ENCODE measurements at places on chromosomes 6 and 20.

DNA sequence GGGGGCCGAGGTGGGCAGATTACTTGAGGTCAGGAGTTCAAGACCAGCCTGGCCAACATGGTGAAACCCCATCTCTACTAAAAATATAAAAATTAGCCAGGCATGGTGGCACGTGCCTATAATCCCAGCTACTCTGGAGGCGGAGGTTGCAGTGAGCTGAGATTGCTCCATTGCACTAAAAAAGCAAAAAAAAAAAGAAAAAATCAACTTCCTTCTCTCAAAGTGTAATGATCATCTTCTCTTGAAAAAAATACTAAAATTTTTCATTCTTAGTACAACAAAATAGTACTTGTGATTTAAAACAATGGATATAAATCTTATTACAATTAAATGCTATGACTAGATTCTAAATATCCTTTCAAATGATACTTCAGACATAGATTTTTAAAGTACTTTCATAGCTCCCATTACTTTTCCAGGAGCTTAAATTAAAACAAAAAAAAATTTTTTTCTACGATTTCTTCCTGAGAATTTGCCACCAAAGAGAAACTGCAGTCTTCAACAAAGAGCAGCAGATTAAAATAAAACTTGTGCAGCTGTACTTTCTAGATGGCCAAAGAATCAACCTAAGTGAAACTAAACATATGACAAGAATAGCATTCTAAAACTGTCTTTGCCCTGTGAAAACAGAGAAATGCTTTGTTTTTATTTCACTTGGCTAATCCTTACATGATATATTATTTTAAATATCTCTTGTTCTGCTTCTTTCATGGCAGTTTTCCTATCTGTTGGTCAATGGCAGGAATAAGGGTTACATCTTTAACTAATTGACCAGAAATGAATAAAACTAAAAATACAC lies 75.2 kb downstream of the MAP3K5 start:
- no peak for DNase-seq

- no peak for DNase-seq
Measured at GRCh38 chr6:92369309-92369708, 1050.0 kb downstream of the EPHA7 start.

- no peak for DNase-seq
Measured at GRCh38 chr6:53869964-53870363, 75.2 kb downstream of the LRRC1 start.

- no peak for DNase-seq
Measured at GRCh38 chr6:34236131-34236442, 586 bp upstream of the HMGA1 start.

GRCh38 chr6:156780962-156781853 lies 4.0 kb downstream of the ARID1B start:
- no peak for DNase-seq

DNA sequence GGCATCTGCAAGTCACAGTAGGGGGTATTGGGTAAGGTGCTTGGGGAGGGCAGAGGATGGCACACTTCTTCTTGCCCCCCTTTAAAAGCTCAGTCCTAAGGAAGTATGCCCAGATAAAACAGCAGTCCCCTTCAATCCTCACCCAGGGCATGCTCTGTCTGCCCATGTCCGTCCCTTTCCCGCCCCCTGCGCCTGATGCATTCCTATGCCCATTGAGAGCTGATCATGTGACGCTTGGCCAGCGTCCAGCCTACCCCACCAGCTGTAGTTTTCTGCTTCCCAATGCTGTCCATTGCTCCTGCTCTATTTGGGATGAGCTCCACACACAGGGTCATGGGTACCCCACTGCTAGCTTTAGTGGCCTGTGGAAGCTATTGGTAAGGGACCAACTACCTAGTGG lies 8.3 kb downstream of the SIGLEC1 start:
- no peak for DNase-seq

DNA sequence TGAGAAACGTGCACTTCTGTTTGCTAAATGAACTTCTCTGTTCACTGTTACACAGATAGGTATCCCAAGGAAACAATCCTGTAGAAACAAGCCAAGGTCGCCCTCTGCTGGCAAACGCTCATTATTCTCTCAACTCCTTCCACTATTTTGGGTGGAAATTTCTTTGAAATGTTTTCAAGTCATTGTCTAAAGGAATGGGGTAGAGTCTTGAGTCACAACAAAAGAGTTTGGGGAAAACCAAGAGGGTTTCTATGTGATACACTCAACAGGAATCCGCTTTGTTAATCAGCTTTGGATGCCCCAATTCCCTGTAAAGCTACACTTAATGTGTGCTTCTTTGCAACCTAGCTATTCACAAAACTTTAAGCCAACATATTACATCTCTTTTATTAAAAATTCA lies 4.6 kb upstream of the RAE1 start:
- DNase-seq, result peak; percentile 64

DNA sequence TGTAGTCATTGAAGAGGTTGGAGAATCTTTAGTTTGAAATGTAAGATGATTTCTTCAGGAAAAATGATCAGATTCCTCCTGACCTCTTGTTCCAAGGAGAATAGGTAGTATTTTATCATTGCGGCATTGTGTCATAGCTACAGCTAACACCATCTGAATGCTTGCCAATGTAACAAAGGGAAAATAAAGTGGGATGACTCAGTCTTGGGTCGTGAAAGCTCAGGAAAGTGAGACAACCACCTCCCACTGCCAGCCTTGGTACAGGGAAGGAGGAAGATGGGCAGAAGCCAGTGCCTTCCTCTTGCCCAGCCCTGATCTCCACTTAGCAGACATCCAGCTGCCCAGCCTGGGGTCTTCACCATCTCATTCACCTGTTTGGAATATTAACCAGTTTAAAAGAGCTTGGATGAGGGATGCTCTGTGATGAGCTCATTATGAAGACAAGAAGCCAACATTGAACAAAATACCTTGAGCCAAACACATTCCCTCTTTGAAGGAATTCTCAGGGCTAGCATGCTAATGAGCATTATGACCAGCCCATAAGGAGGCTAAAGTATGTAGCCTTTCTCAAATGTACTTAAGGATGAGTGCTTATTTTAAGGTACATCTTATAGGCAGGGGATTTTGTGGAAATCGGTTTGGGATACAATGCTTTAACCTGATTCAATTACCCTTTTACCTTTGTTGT lies 40.0 kb upstream of the APCDD1L start:
- no peak for DNase-seq

DNA sequence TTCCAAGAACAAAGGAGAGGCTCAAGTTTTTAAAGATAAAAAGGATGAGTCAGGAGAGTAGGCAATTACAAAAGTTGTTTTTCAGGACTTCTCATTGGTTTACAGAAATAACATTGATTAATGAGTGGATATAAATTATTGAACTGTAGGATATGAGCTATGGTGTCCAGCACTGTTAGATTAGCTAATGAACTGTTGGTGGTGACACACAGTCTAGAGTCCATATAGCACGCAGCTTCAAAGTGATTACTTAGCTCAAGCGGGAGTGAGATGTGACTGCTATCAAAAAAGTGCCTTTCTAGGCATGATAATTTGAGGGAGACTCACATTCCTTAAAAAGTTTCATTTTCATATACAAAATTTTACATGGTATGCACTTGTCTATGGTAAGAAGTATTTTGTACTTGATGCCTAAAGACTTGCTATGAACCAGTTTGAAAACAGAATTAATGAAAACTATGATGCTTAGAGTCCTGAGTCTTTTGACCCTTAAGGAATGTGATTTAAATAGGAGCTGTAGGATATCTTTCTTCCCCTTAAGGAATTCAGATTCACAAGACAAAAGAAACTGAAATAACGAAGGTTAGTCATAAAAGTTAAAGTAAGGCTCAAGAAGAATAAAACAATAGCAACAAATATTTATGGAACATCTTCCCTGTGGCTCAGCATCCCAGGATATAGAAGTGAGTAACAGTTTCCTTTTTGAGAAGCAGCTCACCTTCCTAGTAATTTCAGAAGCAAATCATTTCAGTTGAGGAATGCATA lies 22.2 kb upstream of the ADIG start:
- no peak for DNase-seq

Data from left ventricle myocardium inferior (tissue), 1 donor.